ENCODE measurements at places on chromosomes 7 and 10.

DNA sequence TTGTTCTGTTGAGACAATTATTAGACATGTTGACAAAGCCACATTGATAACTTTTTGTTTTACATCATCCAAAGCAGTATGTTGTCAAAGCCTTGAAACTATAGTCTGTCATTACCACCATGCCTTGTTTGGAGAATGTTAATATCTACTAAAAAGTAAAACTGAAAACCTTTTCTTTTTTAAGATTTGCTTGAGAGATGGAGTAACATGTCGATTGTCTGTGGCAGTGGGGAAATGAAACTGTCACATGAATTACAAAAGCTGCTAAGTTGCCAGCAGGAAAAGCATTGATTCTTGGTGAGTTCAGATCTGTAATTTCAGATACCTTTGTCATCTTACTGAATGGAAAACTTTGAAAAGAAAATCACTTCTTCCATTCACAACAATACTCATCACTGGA, 69.1 kb downstream of the TFPI2 start:
- DNase-seq: no peak

DNA sequence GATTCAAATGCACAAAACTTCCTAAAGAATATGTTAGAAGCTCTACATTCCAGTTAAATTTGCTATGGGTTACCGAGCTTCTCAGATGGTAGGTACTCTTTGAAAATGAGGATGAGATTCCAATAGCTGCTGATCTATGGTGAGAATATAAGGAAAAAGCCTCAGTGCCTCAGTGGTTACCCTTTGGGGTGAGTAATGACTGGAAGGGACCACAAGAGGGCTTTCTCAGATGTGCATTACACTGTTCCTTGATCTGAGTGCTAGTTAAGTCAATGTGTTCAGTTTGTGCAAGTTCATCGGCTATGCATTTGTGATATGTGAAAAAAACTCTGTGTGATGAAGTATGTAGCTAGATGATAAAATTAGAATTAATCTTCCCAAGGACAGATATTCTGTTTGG, 3.5 kb downstream of the NRCAM start:
- DNase-seq: no peak

DNA sequence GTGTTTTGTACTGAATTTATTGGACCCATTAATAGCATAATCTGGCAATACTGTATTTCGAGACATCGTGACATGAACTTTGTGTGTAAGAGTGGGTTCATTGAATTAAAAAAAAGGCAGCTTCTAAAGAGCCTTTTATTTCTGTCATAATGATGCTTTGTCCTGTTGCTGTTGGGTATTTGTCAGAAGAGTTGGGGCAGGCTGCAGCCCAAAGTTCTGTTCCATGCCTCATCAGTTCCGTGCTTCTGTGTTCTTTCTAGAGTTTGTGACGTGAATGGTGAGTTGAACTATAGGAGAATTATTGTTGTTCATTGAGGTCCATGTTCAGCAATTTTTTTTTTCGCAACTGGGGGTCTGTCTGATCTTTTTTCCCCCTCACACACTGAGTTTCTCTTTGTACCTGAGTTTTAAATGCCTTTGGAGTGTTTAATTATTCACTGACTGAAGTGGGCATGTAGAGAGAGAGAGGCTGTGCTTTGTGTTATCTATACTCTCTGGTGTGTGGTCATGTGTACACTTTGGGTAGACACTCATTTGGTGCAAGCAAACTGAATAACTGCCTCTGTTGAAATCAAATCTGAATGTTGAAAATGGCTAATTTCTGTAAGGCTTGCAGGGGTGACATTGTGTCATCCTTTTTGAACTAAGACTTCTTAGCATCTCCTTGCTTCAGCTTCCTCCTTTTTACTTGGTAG, 69.8 kb downstream of the ADD3 start:
- DNase-seq: no peak

- DNase-seq: no peak
These were observed 802.9 kb upstream of the COBL start for GRCh38 chr7:52119537-52119936.

DNA sequence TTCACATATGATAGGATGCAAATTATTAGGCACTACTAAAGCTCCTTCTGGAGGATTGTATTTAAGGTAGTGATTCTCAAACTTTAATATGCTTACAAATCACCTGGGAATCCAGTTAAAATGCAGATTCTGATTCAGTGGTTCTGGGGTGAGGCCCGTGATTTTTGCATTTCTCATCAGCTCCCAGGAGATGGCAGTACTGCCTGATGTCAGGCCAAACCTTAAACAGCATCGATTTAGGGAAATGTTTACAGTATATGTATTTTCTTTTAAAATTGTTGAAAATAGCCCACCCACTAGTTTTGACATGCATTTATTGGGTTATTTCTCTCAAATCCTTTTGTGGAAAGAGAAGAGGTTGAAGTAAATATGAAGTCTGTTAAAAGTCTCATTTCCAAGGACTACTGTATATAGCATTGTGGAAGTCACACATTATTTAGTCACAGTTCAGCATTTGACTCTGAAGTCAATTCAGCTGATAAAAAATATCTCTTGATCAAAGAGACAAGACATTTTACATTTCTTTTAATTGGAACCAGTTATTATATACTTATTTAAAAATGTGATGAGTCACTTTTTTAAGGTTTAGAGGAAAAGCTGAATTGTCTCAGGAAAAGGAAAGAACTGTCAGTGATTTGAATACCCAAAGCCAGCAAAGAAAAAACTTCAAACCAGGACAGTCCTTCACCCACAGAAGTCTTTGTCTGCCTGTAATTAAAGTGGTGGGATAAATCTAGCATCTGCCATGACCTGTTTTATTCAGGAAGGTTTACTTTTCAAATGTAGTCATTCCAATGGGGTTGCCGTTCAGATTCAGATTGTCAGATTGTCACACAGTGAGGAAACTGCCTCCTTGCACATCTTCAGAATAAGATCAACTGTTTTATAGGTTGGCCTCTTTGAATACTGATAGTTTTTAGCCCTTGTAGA, 21.1 kb upstream of the HBP1 start:
- DNase-seq: no peak

- no peak for DNase-seq
These were observed 45.7 kb upstream of the UBE2H start for GRCh38 chr7:129998446-129998845.

- no peak for DNase-seq
These were observed 80.0 kb upstream of the PCDH15 start for GRCh38 chr10:54880996-54881395.

DNA sequence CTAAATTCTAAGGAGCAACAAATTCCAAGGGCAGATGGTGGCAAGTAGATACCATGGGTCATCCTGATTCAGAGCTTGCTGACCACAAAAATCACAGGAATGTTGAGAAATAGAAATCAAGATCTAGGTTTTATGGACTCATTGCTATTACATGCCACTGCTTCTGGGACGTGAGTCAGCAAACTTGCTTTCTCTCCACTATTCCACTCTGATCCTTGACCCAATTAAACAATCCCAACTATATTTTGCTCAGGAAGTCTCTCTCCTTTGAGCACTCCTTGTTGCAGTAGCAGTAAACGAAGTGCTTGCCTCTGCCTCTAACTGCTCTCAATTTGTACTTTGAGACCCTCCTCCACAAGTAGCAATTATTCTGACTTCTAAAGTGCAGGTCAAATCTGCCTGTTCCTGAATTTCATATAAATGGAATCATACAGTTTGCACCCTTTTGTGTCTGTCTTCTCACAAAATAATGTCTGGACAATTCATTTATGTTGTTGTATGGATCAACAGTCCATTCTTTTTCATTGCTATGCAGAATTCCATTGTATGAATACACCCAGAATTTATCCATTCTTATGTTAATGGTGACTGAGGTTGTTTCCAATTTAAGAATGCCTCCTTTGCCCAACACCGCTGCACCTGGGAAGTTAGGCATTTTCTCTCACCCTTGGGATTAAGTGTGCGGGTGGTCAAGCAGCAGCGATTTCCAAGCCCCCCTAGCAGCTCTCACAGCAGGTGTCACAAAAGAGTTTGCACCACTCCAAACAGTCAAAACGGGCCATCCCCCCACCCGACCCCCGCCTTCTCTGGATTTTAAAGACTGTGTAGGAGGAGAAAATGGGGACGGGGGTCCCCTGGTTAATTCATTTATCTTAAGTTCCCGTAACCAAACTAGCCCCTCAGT, 35.9 kb downstream of the ACSM6 start:
- DNase-seq: no peak

- no peak for DNase-seq
These were observed 294.8 kb downstream of the MDFIC start for GRCh38 chr7:115216652-115217051.

DNA sequence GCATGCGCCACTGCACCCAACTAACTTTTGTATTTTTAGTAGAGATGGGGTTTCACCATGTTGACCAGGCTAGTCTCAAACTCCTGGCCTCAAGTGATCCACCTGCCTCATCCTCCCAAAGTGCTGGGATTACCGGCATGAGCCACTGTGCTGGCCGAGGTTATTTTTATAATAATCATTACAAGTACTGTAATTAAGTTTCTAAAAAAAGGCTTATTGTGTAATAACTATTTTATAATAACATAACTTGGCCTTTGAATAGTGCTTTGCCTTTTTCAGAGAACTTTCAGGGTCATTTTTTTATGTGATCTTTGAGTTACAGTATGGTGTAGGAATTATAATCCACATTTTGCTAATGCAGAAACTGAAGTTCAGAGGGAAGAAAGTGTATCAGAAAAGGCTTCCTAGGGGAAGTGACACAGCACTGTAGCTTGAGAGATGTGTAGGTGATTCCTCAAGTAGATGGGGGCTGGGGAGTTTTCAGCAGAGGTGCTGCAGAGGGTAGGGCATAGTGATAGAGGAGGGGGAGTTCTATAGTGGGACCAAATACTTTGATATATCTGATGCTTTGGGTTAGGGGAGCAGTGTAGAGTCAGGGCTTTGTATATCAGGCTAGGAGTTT, 9.2 kb upstream of the SYPL1 start:
- DNase-seq: no peak

DNA sequence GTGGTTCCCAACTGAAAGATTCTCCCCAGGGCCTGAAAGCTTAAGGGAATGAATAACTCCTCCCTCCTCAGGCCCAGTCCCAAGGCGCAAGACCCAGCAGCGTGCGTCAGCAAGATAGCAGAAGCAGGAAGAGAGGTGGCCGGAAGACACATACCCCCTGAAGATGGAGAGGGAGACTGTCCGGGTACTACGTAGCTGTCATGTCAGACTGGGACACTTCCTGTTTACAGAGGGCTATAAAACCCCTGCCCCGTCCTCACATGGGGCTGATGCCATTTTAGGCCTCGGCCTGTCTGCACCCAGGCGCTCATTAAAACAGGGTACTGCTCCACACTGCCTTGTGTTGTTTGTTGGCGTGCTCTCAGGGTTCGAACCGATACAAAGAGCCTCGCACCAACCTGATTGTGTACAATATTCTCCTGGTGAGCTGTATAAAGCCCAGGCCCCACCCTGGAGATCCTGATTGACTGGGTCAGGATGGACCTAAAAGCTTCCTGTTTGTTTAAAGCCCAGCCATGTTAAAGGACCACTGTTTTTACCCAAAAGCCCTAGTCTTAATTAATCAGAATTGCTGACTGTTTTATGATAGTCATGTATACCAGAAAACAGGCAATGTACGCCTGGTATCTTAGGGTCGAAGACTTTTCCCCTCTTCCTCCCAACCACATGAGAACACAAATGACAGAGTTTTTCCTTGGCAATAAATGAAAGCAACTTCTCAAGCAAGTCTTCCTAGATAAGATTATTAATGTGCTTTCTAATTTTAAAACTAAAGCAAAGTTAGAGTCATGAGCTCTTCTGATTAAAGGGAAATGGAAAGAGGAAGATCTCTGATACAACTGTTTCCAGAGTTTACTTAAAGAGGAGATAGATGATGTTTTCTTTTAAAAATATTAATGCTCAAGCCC, 251.5 kb downstream of the DOCK4 start:
- DNase-seq: no peak

DNA sequence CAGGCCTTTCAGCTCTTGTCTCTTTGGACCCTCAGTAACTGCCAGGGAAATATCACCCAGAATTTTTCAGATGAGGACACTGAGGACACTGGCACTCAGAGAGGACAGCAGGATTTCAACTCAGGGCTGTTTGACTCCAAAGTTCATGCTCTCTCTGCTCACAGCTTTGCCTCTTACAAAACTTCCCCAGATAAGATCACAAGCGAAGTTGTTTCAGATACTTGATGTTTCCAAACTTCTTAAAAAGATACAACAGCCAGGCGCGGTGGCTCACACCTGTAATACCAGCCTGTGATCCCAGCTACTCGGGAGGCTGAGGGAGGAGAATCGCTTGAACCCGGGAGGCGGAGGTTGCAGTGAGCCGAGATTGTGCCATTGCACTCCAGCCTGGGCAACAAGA, 32.4 kb upstream of the ZRANB1 start:
- DNase-seq: no peak

- DNase-seq: no peak
These were observed 577.0 kb upstream of the DPP6 start for GRCh38 chr7:153475239-153475638.

GRCh38 chr7:13386741-13387140, 602.7 kb downstream of the ETV1 start:
- DNase-seq: no peak

DNA sequence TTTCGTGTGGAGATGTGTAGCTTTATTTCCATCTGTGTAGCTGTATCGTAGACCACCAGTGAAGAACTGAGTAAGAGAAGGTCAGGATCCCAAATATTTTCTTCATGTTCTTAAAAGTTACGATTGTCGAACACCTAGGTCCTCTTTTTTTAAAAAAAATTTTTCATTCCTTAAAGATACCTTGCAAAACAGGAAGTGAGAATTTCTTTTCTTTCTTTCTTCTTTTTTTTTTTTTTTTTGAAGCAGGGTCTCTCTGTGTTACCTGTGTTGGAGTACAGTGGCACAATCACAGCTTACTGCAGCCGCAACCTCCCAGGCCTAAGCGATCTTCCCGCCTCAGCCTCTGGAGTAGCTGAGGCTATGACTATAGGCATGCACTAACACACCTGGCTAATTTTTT, 60.8 kb downstream of the PHTF2 start:
- DNase-seq: no peak

- DNase-seq: no peak
These were observed 27.8 kb upstream of the ELFN1 start for GRCh38 chr7:1642291-1642731.

DNA sequence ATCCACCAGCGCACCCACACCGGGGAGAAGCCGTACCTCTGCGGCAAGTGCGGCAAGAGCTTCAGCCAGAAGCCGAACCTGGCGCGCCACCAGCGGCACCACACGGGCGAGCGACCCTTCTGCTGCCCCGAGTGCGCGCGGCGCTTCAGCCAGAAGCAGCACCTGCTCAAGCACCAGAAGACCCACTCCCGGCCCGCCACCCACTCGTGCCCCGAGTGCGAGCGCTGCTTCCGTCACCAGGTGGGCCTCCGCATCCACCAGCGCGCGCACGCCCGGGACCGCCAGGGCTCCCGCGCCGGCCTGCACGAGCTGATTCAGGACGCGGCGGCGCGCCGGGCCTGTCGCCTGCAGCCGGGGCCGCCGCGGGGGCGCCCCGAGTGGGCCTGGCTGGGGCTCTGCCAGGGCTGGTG, 17.7 kb downstream of the ZNF775 start:
- DNase-seq: no peak

GRCh38 chr10:43689007-43689491, 40.4 kb upstream of the ZNF32 start:
- no peak for DNase-seq

Measured in NCI-H2029 (cell line).